ENCODE measurements at places on chromosomes 13 and 19.

DNA sequence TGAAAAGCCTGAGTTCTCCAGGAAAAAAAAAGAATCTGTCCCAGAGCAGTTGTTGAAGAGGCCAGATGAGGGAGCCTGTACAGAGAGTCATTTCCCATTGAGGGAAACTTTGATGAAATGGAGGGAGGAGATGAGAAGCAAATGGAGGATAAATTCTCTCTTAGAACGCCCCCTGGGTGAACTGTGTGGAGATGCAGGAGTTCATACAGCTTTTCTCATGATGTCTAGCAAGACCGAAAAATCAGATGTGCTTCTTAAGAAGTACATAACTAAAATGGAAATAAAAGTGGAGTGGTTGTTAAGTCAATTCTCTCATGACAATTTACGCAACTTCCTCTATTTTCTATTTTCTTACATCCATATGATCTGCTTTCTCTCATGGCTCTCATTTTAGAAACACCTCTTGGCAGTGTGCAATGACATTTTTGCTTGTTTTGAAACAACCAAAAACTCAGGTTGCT, 1263.1 kb downstream of the PCDH9 start:
- no peak for DNase-seq

GRCh38 chr19:49924004-49924880, 4.8 kb upstream of the ATF5 start:
- DNase-seq: no peak

DNA sequence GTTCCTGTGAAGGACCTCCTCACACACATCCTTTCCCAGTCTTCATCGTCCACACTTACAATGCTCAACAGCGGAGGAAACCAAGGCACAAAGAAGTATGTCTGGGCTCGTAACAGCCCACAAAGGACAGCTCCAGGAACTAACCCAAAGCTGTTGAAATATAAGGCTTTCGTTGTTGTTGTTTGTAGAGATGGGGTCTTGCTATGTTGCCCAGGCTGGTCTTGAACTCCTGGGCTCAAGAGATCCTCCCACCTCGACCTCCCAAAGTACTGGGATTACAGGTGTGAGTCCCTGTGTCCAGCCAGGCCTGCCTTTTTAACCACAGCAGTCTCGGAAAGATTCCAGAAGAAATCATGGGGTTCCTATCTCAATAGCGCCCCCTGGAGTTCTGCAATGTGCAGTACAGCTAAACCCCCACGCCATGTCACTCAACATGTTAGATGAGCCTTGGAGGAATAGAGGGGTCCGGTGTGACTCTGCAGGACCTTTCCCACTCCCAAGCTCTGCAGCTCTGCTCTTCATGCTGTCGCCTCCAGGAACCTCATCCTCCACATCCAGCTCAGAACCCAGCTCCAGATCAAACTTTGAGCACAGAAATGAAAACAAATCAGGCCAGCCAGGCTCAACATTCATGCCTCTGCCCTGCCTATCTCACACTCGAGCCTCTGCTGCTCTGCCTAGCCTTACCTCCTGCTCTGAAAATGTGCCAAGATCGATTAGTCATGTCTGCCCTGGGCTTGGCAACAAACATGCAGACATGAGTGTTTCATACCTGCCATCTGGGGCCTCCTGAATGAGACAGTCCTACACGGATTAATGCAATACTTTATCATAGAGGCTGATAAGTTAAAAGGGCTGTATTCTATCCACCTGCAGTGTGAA, 7.5 kb downstream of the PLA2G4C start:
- peak; percentile 31 for DNase-seq

GRCh38 chr19:48510421-48511268, 990 bp downstream of the LMTK3 start:
- DNase-seq: peak; percentile 71

- DNase-seq: no peak
Observed at GRCh38 chr13:68666774-68667397, 1436.8 kb upstream of the PCDH9 start.

GRCh38 chr19:38617283-38617763, 430 bp downstream of the MAP4K1 start:
- peak; percentile 3 for DNase-seq

DNA sequence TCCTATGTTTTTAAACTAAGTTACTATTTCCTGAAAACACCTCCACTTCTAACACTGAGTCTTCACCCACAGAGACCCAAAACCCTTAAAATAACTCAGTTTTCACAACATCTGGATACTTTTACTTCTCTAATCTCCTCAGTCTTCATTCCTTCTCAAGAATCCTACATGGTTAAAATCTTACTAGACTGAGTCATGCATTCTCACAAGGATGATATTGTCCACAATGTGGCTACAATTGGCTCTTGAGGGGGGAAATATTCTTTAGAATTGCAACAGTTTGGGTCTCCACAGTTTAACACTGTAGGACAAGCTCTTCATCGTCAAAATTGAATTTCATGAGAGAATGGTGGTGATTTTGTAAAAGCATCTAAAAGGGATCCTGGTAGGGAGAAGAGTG, 397.1 kb downstream of the SLITRK5 start:
- no peak for DNase-seq

DNA sequence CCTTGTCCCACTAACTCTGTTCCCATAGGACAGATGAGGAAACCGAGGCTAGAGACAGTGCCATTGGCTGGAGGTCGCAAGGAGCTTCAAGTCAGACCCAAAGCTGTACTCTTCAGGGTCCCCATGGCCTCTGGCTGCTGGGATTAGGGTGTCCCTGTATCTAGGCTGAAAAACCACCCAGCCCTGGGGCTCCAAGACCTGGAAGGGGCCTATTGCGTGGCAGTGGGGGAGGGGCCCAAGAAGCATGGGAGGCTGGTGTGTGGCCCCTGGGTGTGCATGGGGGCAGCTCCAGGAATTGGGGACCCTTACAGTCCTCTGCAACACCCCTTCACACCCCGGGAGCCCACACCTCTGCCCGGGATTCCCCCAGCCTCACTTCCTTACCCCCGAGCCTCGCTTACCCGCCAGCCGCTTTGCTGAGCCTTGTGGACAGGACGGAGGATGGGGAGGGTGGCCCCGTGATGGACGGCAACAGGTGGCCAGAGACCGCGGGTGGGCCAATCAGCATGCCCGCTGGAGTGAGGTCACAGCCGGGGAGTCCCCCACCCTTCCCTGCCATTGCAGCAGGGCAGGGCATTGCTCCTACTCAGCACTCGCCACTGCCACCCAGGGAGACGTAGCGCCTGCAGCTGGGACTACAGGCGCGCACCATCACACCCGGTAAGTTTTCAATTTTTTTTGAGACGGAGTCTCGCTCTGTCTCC, at the start of gene JSRP1:
Gene JSRP1, minus strand, starts transcription at position 436 of the 704 bp plus-strand sequence. CDS start 1,103 bp downstream, outside the sequence.
- no peak for DNase-seq

GRCh38 chr13:59738921-59739320, 424.8 kb downstream of the DIAPH3 start:
- no peak for DNase-seq

DNA sequence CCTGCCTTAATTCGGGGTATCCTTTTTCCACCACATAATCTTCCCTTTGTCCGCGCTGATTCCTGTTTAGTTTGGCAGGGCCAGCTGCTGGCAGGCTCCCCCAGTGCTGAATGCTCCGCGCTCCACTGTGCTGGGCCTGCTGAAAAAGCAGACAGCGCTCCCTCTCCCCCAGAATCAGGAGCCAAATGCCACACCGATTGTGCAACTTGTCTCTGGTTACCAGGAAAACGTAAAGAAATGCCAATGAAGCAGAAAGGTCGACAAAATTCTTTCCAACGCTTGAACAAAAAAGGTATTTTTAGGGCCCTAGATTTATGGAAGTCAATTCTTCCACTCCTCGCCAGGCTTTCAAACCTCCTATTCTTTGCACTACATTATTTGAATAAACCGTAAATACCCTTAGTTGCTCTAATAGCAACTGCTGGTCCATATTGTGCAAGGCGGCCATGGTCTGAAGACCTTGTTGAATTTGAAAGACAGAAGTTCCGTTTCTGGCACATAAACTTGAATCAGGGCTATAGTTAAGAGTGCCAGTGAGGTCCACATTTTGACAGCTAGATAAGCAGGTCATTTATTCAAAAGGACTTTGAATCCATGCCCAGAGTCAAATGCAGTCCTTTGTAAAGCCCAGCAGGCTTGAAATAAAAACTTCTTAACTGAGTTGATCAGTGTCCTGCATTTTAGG, 206.7 kb upstream of the RFC3 start:
- DNase-seq: no peak

GRCh38 chr19:14187561-14187960, 18.4 kb downstream of the ADGRL1 start:
- DNase-seq: no peak

DNA sequence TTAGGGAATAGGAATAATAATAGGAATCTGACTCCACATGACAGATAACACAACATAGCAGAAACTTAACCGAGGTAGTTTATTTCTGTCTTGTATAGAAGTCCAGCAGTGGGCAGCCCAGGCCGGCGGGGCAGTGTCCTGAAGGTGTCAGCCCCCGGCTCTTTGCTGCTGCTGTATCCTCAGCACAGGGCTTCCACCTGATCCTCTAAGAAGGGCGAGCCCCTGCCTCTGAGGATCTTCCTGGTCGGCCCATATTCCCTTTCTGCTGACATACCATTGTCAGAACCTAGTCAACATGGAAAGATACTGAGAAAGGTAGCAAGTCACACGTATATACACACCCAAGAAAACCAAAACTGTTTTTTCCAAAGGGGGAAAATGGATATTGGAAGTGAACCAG, 56.2 kb upstream of the GPR183 start:
- DNase-seq: no peak

DNA sequence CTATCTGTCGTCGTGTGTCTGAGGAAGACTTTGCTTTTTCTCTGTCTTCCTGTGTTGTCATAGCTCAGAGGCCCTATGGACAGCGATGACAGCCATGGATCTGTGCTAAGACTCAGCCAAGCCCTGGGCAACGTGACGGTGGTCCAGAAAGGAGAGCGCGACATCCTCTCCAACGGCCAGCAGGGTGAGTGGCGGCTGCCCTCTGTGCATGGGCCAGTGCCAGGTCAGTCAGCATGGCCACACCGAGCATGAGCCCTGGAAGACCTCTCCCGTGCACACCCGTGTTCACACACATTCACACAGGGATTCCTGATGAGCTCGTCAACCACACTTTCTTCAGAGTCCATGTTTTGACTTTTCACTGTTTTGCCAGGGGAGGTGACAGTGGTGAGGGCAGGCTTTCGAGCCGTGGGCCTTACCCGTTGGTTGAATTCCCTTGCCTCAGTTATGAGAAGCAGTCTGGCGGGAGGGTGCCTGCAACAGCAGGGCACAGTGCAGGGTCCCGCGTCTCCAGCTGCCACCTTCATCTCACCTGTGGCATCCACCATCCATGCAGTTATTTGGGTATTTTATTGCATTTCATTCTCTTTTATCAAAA, 20.2 kb downstream of the NAXD start:
- no peak for DNase-seq

DNA sequence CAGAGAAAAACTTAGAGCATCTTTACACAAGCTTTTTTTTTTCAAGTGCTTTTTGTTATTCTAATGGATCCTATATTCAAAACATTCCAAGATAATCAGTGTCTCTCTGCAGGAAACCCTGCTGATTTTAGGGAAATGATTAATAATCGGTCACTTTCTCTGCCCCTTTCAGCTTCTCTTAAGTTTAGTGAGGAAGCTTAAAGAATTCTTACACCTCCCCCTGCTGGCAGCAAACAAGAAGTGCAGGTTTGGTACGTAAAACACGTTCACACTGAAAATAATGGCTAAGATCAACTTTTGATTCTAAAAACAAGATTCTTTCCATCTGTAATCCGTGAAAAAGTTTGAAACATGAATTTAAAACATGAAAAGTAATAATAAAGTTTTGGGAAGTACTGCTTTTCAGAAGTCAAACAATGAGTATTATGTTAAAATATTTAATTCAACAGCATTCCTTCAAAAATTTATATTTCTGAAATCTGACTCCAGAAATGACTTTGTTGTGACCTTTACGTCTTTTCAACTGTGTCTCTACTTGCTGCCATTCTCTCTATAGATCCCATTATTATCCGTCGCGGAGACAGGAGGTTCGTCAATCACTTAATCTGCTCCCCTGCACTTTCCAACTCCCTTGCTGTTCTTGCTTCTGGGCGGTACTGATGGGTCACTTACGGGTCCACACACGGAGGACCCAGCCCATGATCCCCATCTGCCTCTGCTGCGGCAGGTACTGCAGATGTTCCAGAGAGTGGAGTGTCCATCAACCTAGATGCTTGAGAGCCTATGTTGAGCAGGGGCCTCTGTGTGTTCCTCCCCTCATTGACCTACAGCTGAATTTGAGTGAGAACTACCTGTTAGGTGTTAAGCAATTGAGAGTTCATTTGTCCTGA, 203.1 kb upstream of the EDNRB start:
- peak; percentile 47 for DNase-seq

DNA sequence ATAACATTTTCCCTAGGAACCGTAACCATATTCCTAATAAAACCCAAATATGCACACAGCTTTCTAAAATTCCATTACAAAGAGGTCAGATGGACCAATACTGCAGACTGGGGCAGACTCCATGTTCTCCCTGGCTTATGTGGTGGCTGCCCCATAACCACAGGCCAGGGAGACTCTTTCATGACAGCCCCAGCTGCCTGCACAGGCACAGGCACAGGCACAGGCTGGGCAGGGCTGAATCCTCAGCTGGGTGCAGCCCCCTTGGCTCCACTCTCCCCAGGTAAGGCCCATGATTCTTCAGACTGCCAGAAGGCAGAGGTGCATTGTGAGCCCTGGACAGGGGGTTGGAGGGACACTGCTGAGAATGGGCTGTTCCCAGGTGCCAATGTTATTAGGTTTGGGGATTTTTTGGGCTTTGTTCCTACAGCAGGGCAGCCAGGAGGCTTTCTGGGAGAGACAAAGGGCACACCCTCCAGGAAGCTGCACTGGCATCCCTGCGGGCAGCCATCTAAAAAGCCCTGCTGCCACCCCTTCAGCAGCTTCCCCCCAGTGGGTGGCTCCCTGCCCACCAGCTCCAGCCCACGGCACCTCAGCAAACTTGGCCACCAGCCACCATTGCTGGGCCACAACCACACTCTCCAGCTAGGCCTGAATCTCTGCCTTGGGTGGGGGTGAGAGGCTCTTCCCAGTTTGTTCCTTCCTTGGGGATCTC, 20.0 kb downstream of the DOCK9 start:
- DNase-seq: no peak

GRCh38 chr13:57843521-57843920, 212.0 kb downstream of the PCDH17 start:
- DNase-seq: no peak

GRCh38 chr19:49368711-49369358, 5.2 kb downstream of the DKKL1 start:
- DNase-seq: no peak

DNA sequence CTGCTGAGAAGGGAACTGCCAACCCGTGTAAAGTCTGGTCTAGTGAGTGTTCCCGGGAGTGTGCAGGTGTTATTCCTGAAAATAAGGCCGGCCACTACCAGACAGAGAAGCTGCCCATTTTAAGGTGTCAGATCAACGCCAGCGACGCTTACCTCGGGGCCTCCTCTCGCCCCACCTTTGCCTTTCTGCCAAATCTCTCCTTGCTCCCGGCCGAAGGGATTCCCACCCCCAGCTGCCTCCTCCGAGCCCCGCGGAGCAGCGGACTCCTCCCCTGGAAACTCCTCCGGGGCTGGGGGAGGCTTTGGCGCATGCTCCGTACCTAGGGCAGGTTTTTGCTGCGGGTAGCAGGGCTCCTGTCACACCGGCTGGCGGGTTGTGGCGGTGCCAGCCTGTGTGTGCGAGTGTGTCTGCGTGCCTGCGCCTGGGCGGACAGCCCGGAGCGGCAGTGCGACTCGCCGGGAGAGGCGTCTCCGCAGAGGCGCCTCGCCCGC, at the start of gene HS6ST3:
Gene HS6ST3, plus strand, starts transcription at position 359 of the 491 bp plus-strand sequence.
- DNase-seq: no peak

Measured in CD4-positive, alpha-beta T cell treated with Interleukin-15 for 4 hours (primary cell).